ENCODE measurements at places on chromosomes 4 and X.

DNA sequence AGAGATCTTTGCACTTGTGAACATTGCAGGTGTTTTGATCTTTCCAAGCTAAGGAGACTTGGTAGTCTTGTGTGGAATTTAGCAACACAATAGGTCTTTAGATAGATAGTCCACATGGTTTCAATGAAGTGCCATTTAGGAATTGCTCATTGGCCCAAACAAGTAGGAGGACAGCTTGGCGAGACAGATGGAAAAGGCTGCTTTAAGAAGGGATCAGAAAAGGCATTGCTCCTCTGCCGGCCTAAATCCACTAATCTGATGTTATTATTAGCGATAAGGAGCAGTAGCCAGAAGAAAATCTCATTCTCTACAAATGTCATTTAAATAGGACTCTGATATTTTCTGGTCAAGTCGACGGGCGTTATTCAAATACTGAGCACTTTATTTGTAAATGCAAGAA lies 99.7 kb downstream of the AFF2 start:
- DNase-seq = no peak

DNA sequence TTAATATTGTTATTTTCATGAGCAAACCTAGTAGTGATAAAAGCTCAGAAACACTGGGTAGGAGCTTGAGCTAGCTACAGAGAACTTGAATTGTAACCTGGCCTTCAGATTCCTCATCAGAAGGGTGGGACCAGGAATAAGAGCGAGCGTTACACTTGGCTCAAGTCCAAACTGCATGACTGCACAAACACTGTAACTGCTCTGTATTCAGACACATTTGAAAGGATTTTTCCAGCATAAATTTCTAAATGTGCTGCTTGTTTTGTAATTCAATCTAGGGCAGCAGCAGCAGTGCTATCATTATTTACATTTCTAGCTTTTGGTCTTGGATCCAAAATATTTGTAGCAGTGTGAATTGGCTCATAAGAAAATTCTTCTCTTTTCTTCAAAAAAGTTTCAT lies 133.0 kb upstream of the TMLHE start:
- DNase-seq = peak; percentile 41

GRCh38 chr4:47882228-47882627 lies 32.2 kb downstream of the NFXL1 start:
- DNase-seq = no peak

DNA sequence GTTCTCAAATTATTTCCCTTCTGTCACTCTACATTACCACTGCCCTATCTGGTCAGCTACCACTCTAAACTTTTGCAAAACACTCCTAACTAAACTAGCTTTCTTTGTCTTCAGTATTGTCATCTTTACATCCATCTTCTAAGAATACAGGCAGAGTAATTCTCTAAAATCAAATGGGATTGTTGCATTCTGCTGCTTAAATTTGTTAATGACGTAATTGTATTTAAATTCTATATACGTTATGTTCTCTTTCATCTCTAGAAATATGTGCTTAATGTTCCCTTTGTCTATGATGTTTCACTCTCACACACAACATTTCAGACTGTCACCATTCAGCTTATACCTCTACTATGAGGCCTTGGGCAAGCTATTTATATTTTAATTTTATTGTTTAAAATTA lies 1041.1 kb upstream of the POU3F4 start:
- no peak for DNase-seq

DNA sequence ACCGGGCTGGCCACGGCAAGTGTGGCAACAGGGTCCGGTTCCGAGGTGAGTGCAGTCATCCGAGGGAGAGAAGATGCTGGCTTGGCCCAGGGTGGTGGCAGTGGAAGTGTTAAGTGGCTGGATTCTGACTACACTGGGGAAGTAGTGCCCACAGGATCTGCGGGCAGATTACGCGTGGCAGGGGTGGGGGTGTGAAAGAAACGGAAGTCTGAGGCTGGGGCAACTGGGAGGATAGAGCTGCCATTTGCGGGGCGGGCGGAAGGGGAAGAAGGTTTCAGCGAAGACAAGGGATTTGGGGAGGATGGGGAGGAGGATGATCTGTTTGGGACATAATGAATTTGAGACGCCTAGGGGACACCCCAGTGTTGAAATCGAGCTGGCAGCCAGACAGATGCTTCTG lies 5.3 kb downstream of the RS1 start:
- DNase-seq = no peak

Data from liver (tissue), 10 donors.